Hepatocyte (in vitro differentiated cells): ENCODE measurements at places on chromosomes 7 and 10. TPM values are rescaled to one million over a fixed set of nuclear protein-coding genes. Genes with fewer than 3 reads are reported as not detected.

Gene ZNF467
- 5.9 and 7.8 TPM in 2 replicates for total RNA-seq

DNA sequence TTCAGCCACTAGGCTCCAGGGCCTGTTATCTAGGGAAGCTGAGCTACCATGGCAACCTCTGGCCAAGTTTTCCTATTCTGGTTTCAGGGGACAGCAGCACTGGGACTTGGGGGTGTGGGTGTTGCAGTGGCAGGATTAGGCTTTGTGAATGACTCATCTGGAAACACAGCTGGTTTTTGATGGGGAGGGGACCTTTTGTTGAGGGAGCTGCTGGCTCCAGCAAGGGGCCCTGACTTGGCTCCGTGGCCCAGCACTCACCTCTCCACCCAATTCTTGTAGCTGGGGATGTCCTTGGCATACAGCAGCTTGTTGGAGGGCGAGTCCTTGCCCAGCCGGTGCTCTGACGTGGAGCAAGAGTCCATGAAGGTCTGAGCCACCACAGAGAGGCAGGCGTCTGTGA is 435.9 kb downstream of the PLXNA4 start:
- DNase-seq, result no peak
- H3K4me1 ChIP-seq, result peaks cover 2% of the 10 kb centered on the region
- H3K27ac ChIP-seq, result no peak overlapping the region
- H3K36me3 ChIP-seq, result no peaks in the 10 kb centered on the region
- H3K27me3 ChIP-seq, result no peaks in the 10 kb centered on the region

DNA sequence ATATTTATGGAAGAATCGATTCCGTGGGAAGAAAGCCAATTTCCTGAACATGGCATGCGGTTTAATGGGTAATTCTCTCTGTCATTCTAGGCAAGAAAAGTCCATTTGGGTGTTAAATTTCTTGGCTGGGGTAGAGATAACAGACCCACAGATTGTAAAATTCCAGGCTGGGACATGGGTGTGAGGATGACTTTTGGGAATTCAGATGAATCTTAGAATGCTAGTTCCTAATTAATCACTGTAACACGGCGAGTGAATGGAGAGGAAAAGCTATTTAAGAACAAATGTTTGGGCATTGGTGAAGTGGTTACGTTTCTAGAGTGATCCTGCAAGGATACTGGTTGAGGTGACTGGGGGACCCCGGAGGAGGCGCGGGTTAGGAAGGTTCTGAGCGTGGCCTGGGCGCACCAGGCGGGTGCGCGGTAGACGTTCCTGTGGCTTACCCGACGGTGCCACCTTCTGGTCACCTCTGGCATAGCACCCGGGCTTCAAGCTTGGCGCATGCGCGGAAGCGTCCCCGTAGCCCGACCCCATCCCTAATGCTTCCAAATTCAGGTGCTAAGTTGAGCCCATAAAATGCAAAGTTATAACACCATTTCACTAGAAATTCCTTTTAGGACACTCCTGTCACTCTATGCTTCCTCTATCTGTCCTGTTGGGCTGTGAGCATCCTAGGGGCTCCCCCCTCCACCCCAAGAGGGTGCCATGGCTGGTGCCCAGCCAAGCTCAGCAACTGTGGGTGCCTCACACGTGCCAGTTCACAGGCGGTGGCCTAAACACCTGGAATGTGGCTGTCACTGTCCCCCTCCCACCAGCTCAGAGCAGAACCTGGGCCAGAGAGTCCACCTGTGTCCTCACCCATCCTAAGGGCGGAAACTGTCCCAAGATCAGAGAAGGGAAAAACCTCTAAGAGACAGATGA is 104.4 kb downstream of the PTPRE start:
- H3K36me3 ChIP-seq, result no peaks in the 10 kb centered on the region
- H3K4me3 ChIP-seq, result no peak overlapping the region
- H3K4me1 ChIP-seq, result no peaks in the 10 kb centered on the region
- H3K27me3 ChIP-seq, result no peaks in the 10 kb centered on the region
- DNase-seq, result peak; percentile 80

GRCh38 chr10:120423431-120424197 is 33.4 kb upstream of the PLPP4 start:
- DNase-seq, result peak; percentile 72
- no peaks in the 10 kb centered on the region for H3K36me3 ChIP-seq
- no peak overlapping the region for H3K4me3 ChIP-seq
- H3K27me3 ChIP-seq, result no peaks in the 10 kb centered on the region
- no peak overlapping the region for H3K27ac ChIP-seq

GRCh38 chr7:92661651-92662050 is 71.5 kb upstream of the FAM133B start:
- no peaks in the 10 kb centered on the region for H3K27me3 ChIP-seq
- H3K36me3 ChIP-seq, result no peaks in the 10 kb centered on the region
- no peak for DNase-seq
- H3K27ac ChIP-seq, result no peak overlapping the region
- H3K4me1 ChIP-seq, result no peaks in the 10 kb centered on the region
- no peak overlapping the region for H3K4me3 ChIP-seq

- H3K27me3 ChIP-seq, result no peaks in the 10 kb centered on the region
- no peak overlapping the region for H3K27ac ChIP-seq
- no peak overlapping the region for H3K4me3 ChIP-seq
- H3K36me3 ChIP-seq, result no peaks in the 10 kb centered on the region
Observed at GRCh38 chr10:127908106-127908958, 1.4 kb downstream of the PTPRE start.

DNA sequence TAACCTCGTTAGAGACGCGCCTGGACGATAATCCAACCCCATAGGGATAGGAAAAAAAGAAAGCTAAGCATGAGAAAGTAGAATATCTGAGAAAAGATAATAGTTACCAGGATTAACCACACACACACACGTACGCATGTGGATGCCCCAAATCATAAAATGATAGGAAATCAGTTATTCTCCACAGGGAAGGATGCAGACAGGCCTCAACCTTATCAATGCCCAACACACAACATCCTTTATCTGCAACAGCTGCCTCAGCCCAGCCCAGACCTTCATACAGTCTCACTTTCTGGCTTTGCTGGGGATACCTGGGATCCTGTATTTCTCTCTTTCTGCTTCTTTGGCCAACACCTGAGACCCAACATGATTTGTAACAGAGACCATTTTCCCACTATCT is 123.0 kb downstream of the NOC3L start:
- H3K36me3 ChIP-seq, result no peaks in the 10 kb centered on the region
- no peak overlapping the region for H3K4me3 ChIP-seq
- H3K4me1 ChIP-seq, result no peaks in the 10 kb centered on the region
- H3K27ac ChIP-seq, result no peak overlapping the region
- DNase-seq, result no peak
